Pancreas (tissue), 10 donors: ENCODE measurements at places on chromosomes 2 and 18. TPM values are rescaled to one million over a fixed set of nuclear protein-coding genes. Genes with fewer than 3 reads are reported as not detected.

- H3K4me1 ChIP-seq: peaks cover 19% of the 10 kb centered on the region
- no peaks in the 10 kb centered on the region for H3K36me3 ChIP-seq
- H3K27me3 ChIP-seq: no peaks in the 10 kb centered on the region
- no peak overlapping the region for H3K27ac ChIP-seq
- H3K4me3 ChIP-seq: no peak overlapping the region
- DNase-seq: no peak
These were observed 101.1 kb downstream of the B3GNT2 start for GRCh38 chr2:62296832-62297623.

Gene SUPT7L
- 11.4 TPM for total RNA-seq

DNA sequence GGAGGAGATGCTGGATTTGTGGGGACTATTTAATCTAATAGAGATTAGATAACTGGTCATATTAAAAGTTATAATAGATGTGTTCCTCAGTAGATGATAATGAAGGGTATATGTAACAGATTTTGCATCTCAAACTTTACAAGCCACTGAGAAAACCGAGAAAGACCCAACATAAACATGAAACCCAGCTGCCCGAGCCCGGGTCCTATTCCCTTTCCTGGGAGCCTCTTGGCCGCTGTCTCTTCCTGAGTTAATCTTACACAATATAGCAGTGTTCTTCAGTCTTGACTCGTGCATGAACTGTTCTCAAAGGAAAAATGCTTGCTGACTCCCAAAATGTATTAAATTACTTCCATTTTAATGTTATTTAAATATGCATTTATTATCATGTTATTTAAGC is 94.5 kb downstream of the COPS8 start:
- DNase-seq: no peak
- no peaks in the 10 kb centered on the region for H3K27me3 ChIP-seq
- H3K27ac ChIP-seq: no peak overlapping the region
- no peaks in the 10 kb centered on the region for H3K4me1 ChIP-seq

- no peaks in the 10 kb centered on the region for H3K27me3 ChIP-seq
- DNase-seq: no peak
- no peaks in the 10 kb centered on the region for H3K4me1 ChIP-seq
- H3K27ac ChIP-seq: no peak overlapping the region
- H3K36me3 ChIP-seq: no peaks in the 10 kb centered on the region
- H3K4me3 ChIP-seq: no peak overlapping the region
These were observed 202.6 kb upstream of the TRIB2 start for GRCh38 chr2:12514168-12514567.

GRCh38 chr2:207892716-207893402 is 123.2 kb upstream of the FZD5 start:
- H3K4me3 ChIP-seq: no peak overlapping the region
- peaks cover 5% of the 10 kb centered on the region for H3K4me1 ChIP-seq
- DNase-seq: no peak
- H3K36me3 ChIP-seq: no peaks in the 10 kb centered on the region

Gene DSEL
- 3.1 TPM for total RNA-seq

DNA sequence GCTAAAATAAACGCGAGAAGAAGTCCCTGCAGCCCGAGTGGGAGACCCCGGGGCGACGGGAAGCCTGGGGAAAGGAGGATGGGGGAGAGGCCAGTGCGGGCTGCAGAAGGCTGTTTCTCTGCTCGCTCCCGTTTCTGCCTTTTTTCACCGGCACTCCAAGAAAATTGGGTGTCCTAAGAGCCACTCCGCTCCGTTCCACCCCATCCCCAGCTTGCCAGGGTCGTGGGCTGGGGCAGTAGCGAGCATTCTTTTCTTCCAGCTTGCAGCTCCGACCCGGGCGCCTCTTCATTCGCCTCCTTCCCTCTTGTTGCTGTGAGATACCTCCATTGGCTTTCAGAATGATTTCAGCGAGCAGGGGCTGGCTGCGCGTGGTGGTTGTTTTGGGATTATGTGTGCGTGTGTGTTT is 1.1 kb downstream of the HOXD3 start:
- H3K36me3 ChIP-seq: no peaks in the 10 kb centered on the region
- DNase-seq: no peak
- no peaks in the 10 kb centered on the region for H3K4me1 ChIP-seq
- H3K27ac ChIP-seq: no peak overlapping the region
- H3K4me3 ChIP-seq: no peak overlapping the region

Gene CFAP210
- 0.09 TPM for total RNA-seq

DNA sequence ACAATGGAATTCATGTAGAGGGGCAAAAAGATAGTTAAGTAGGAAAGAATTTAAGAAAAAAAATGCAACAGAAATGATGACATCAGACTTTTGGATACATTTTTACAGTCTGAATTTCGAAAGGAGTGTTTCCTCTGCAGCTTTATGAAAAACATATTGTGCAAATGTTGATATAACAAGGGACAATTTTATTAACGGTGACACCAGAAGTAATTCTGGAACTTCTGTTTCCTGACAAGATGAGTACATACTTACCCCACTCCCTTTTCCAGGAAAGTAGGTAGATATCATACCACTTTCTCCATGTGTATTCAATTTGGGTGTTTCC is 369.6 kb downstream of the FBXO15 start:
- H3K27me3 ChIP-seq: no peaks in the 10 kb centered on the region
- H3K36me3 ChIP-seq: no peaks in the 10 kb centered on the region
- H3K4me3 ChIP-seq: no peak overlapping the region
- DNase-seq: no peak
- no peak overlapping the region for H3K27ac ChIP-seq

GRCh38 chr2:88845772-88846661 is 154.5 kb downstream of the RPIA start:
- H3K27ac ChIP-seq: no peak overlapping the region
- no peak for DNase-seq
- H3K4me3 ChIP-seq: no peak overlapping the region
- no peaks in the 10 kb centered on the region for H3K36me3 ChIP-seq
- H3K4me1 ChIP-seq: no peaks in the 10 kb centered on the region

- H3K36me3 ChIP-seq: no peaks in the 10 kb centered on the region
- DNase-seq: no peak
- no peaks in the 10 kb centered on the region for H3K27me3 ChIP-seq
These were observed 2.4 kb upstream of the MTA3 start for GRCh38 chr2:42566025-42566424.

GRCh38 chr2:129717560-129718130 is 261.8 kb upstream of the RAB6C start:
- no peak overlapping the region for H3K4me3 ChIP-seq
- H3K4me1 ChIP-seq: no peaks in the 10 kb centered on the region
- H3K27ac ChIP-seq: no peak overlapping the region
- no peak for DNase-seq
- no peaks in the 10 kb centered on the region for H3K36me3 ChIP-seq
- no peaks in the 10 kb centered on the region for H3K27me3 ChIP-seq

Gene SCYGR4
- not detected for total RNA-seq

DNA sequence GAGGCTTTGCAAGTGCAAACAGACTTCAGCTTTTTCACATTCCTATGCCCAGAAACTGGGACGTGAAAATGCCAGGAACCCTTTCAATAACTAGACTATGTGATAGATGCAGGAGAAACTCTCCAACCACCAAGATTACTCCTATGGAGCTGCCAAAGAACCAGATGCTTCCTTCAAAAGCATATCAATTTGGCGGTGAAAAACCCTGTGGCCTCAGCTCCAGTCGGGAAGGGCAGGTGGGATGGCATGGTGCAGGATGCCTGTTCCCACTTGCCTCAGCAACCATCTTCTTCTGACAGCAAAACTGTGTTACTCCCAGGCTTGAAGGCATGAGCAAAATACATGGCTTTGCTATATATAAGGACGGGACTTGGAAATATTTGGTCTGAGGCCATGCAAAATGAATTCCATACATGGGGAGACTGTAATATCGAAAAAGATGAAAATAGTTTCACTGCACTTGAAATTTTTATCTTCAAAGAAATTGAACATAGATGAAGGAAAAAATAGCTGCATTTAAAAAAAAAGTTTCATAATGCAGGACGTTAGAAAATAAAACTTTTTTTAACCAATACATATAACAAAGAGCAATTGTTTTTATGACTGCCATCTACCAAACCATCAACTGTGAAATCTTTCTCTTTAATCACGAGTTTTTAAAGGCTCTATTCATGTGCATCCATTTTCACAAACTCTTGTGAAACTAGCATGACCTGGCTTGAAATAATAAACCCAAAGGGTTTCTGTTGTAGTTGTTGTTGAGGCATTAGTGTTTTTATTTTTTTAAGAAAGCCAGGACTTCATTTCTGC is 99.1 kb downstream of the AFF3 start:
- no peaks in the 10 kb centered on the region for H3K27me3 ChIP-seq
- H3K36me3 ChIP-seq: no peaks in the 10 kb centered on the region
- H3K4me3 ChIP-seq: no peak overlapping the region

GRCh38 chr2:168180914-168181313 is 66.5 kb downstream of the STK39 start:
- no peak for DNase-seq
- no peaks in the 10 kb centered on the region for H3K36me3 ChIP-seq
- no peaks in the 10 kb centered on the region for H3K27me3 ChIP-seq

Gene VAMP5
- 9.5 TPM for total RNA-seq

DNA sequence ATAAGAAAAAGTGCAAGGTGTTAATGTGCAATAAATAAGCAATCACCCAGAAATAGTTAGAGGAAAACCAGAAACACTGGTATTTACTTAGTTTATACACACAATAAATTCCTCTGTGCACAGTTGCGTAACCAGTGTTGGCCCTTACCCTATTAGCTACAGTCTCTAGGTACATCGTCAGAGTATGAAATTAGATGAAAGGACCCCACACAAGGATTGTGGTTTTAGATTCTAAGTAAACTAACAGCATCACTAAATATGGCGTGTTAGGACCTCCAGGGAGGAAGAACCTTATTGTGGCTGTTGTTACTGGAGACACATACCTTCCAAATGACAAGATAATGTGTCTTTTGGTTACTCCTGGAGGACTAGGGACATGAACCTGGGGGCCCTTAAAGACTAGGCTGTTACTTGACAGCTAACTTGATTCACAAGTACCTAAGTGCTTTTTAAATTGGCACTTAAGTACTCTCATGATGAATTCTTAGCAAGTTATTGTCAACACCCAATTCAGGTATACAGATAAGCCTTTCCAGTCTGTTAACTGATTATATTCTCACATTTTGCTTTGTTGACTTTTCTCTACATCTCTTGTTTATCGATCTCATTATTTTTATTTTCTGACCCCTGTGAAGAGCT is 115.3 kb downstream of the FEZ2 start:
- no peak overlapping the region for H3K27ac ChIP-seq
- H3K4me1 ChIP-seq: peaks cover 23% of the 10 kb centered on the region
- H3K36me3 ChIP-seq: peaks cover 3% of the 10 kb centered on the region
- DNase-seq: no peak

DNA sequence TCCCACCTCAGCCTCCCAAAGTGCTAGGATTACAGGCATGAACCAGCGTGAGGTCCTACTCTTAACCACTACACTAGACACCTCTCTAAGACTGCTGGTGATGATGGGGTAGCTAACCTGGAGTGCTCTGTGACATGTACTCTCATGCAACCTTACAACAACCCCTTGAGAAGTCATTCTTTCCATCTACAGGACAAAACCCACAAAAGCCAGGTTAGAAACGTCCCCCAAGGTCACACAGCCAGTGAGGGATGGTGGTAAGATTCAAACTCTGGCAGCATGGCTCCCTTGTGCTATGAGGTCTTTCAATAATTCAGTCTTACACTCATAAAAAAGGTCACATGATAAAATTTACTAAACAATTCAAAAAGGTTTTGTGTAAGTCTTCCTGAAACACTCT is 94.8 kb upstream of the SERTAD2 start:
- DNase-seq: no peak
- no peaks in the 10 kb centered on the region for H3K36me3 ChIP-seq
- no peak overlapping the region for H3K4me3 ChIP-seq
- H3K27ac ChIP-seq: peak overlapping the region; percentile 99
- H3K27me3 ChIP-seq: no peaks in the 10 kb centered on the region

Gene MOGAT1
- total RNA-seq: 0.35 TPM

DNA sequence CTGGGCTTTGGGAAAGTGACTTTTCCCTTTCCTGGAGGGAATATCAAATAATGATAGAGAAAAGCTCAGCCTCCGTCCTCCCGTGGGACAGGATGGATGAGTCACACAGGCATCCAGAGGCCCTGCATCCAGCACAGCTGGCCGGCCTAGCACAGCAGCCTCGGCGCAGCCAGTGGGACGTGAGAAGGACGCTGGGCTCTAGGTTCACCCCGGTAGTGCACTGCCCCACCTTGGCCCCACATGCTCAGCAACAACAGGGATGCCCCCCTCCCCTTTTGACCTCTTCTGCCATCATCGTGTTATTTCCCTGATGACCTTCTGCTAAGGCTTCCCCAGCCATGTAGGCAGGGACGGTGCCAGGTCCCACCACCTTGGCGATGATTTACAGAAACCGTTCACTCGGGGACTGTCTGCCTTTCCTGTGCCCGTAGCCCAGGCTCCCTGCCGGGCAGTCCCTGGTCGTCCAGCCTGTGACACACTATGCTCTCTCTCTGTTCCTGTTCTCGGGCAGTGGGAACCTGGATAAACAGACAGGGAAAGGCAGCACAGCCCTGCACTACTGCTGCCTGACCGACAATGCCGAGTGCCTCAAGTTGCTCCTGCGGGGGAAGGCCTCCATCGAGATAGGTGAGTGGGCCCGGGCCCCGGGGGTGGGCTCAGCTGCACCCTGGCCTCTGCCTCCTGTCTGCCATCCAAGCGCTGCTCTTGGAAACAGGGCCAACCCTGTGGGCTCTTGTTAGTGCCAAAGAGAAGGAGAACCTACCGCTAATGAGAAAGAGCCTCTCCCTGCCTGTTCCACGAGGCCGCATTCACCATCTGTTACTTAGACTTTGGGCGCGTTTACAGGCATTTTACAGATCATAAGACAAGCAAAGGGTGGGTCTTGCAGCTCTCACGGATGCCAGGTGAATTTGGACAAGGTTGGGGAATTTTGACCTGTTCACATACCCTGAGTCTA is 44.6 kb downstream of the ITGB1BP1 start:
- H3K27me3 ChIP-seq: no peaks in the 10 kb centered on the region
- DNase-seq: peak; percentile 17
- no peak overlapping the region for H3K27ac ChIP-seq
- H3K4me1 ChIP-seq: no peaks in the 10 kb centered on the region

DNA sequence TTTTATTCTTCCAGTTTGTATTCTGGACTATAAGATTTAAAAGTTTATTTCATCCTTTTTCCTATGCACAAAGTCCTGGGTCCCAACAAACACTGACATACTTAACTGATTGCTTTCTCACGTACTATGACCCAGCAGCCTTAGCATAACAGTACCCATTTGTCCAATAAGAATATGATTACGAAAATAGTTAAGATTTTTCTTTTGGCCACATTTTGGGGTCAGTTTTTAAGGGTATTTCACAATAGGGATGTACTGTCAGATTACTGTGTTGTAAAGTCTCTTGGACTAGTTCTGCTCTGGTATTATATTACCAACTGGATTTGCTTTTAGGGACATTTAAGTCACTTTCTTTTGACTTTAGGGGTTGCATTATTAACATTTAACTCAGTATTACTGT is 46.1 kb downstream of the TTC39C start:
- peaks cover 3% of the 10 kb centered on the region for H3K4me1 ChIP-seq
- H3K36me3 ChIP-seq: no peaks in the 10 kb centered on the region
- no peak for DNase-seq
- no peak overlapping the region for H3K27ac ChIP-seq

GRCh38 chr2:241111440-241111805 is 9.3 kb upstream of the MTERF4 start:
- DNase-seq: no peak
- no peaks in the 10 kb centered on the region for H3K36me3 ChIP-seq
- H3K27me3 ChIP-seq: no peaks in the 10 kb centered on the region
- no peak overlapping the region for H3K4me3 ChIP-seq
- no peak overlapping the region for H3K27ac ChIP-seq
- no peaks in the 10 kb centered on the region for H3K4me1 ChIP-seq

Gene POTEI
- 0.13 TPM for total RNA-seq

Gene ME2
- total RNA-seq: 15.8 TPM
